ENCODE measurements at places on chromosomes 2 and 18. TPM values are rescaled to one million over a fixed set of nuclear protein-coding genes. Genes with fewer than 3 reads are reported as not detected.

GRCh38 chr2:229601936-229602335 lies 112.4 kb downstream of the DNER start:
- no peaks in the 10 kb centered on the region for H3K27me3 ChIP-seq
- H3K4me3 ChIP-seq = no peak overlapping the region
- H3K4me1 ChIP-seq = no peaks in the 10 kb centered on the region
- no peak for DNase-seq
- H3K36me3 ChIP-seq = no peaks in the 10 kb centered on the region

Gene PAIP2B
- 21.3 TPM for total RNA-seq

Gene UCN
- total RNA-seq = 0.74 TPM

Gene MYCN
- total RNA-seq = 0.63 TPM

DNA sequence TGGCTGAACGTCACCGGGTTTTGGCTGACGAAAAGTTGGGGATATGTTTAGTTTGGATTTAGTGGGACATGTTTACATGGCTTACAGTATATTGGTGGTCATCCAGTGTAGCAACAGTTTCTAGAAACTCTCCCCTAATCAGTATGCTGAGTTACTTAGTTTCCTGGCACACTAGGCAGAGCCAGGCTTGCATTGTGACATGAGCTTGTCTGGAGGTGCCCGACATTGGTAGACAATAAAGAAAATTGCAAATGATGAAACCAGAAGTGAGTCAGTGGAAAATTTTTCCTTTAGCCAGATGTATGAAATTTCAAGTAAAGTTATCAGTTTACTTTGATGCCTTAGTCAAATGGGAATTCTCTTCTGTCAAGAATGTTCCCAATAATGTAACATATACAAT lies 276.1 kb downstream of the RDH14 start:
- no peak overlapping the region for H3K27ac ChIP-seq
- H3K27me3 ChIP-seq = no peaks in the 10 kb centered on the region
- no peaks in the 10 kb centered on the region for H3K36me3 ChIP-seq

DNA sequence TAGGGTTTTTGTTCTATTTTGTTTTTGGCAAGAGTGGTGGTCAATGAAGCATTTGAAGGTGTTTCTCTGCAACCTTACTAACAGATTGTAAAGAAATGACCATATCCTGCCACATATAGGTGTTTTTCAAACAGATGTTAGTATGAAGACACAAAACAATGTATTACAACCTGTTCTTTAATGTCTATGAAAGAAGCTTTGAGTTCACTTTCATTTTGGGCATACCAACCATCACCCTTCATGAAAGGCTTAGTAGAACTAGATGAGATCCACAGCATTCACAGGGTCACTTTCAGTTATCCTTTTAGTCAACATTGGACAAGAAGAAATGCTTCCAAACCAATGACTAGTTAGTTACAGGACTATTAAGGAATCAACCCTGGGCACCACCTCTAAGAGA lies 95.1 kb downstream of the EHBP1 start:
- H3K36me3 ChIP-seq = peaks cover 2% of the 10 kb centered on the region
- H3K27me3 ChIP-seq = no peaks in the 10 kb centered on the region
- no peak overlapping the region for H3K4me3 ChIP-seq
- no peak overlapping the region for H3K27ac ChIP-seq
- no peaks in the 10 kb centered on the region for H3K4me1 ChIP-seq

DNA sequence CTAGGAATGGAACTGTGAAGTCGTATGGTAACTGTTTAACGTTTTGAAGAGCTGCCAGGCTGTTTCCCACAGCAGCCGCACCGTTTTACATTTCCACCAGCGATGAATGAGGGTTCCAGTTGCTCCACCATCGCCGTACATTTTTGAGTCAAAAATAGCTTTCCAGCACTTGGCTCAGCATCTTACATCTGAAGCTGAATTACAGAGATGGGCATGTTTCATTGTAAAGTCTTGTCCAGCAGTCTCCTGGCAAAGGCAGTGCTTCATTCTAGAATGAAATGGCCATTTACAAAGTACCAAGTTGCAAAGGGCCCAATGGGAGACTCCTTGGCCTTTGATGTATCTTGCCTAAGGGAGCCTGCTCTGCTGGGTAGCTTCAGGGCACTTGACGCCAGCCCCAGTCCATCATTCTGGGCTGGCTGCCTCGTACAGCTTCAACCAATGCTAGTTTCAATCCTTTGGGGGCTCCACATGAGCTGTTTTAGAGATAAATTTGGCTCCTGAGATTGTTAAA lies 45.1 kb downstream of the ATIC start:
- H3K27me3 ChIP-seq = no peaks in the 10 kb centered on the region
- H3K27ac ChIP-seq = no peak overlapping the region
- no peak for DNase-seq
- no peaks in the 10 kb centered on the region for H3K4me1 ChIP-seq
- H3K4me3 ChIP-seq = no peak overlapping the region

Measured in right atrium auricular region (tissue), 2 donors.